Cortex of kidney (tissue), 1 donor: ENCODE measurements at places on chromosomes 1 and 21.

DNA sequence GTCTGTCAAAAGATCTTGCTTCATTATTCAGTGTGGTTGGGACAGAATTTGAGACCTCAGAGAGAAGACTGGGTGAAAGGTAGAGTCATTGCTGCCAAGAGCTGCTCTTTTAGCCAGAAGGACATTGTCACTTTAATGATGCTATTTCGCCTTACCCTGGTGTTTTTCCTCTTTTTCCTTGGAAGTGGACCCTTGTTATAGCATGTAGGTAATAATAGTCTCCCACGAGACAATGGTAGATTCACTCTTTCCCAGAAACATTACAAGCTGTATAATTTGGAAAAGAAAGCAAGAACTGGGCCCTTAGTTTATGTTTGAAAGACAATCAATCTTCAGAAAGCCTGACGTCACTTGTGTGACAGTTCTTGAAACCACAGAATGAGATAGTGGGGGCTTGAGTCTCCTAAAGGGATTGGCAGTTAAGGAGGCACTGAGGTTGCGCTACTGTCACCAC lies 3.8 kb downstream of the SERTAD4 start:
- DNase-seq: no peak

- DNase-seq: no peak
Measured at GRCh38 chr1:229420224-229420623, 13.7 kb downstream of the ACTA1 start.

DNA sequence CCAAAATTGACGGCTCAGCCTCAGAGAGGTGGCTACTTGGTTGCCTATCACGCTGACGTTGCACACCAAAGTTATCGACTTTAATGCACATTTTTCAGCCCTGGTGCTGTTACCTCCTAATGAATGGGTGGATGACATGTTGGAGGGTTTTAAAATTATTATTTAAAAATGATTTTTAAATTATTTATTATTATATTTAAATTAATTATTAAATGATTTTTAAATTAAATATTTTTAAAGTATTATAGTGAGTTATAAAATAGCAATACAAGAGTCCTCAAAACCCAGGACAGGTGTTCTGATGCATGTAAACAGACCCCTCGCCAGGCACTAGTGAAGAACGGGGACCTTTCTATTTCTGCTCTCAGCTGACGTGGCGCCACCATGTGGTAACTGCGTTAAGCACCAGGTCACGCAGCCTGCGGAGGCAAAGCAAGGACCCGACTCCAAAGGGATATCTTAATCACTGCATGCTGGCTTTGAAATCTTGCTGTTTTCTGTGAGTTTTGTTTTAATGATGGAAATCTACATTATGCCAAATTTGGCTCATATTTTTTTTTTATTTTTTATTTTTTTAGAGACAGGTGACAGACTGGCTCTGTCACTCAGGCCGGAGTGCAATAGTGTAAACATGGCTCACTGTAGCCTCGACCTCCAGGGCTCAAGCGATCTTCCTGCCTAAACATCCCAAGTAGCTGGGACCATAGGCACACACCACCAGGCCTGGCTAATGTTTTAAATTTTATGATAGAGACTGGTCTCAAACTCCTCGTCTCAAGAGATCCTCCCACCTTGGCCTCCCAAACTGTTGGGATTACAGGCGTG lies 22.6 kb downstream of the CASP9 start:
- DNase-seq: no peak

GRCh38 chr1:30920827-30921226 lies 12.3 kb upstream of the SDC3 start:
- DNase-seq: no peak

DNA sequence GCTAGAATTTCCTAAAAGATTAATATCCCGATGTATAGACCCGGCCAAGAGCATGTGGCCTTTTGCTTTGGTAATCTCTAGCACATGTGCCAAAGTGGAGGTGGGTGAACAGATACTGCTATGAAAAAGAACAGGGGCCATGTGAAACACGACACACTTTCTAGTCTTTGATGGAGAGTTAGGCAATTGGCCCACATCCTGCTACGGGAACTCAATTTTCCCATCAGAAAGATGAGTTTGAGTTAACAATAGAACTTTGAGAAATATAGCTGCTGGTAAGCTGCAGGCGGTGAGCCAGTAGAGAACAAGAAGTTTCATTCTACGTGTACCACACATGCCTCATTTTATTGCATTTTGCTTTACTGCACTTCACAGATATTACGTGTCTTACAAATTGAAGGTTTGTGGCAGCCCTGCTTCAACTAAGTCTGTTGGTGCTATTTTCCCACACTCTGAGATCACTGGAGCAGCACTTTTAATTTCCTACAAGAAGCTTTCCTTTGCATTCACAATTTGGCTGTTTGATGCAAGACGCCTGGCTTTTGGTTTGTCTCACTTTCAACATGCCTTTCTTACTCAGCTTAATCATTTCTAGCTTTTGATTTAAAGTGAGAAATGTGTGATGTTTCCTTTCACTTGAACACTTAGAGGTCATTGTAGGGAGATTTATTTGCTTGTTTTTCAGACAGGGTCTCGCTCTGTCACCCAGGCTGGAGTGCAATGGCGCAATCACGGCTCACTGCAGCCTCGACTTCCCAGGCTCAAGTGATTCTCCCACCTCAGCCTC lies 46.3 kb downstream of the HTR6 start:
- no peak for DNase-seq

DNA sequence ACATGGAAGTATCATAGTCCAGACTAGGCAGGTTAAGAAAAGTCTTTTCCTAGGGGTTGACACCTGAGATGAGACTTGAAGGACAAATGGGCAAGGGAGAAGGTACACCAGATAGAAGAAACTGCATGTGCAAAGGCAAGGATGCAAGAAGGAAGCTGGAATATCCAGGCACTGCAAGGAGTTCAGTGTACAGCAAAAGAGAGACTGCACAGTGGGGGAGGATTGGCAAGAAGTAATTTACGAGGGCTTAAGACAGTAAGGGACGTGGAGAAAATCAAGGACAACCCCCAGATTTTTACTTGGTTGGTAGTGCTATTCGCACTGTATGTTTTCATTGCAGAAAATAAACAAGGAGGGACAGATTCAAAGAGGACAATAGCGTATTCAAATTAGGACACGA lies 58.5 kb downstream of the DNM3 start:
- no peak for DNase-seq

DNA sequence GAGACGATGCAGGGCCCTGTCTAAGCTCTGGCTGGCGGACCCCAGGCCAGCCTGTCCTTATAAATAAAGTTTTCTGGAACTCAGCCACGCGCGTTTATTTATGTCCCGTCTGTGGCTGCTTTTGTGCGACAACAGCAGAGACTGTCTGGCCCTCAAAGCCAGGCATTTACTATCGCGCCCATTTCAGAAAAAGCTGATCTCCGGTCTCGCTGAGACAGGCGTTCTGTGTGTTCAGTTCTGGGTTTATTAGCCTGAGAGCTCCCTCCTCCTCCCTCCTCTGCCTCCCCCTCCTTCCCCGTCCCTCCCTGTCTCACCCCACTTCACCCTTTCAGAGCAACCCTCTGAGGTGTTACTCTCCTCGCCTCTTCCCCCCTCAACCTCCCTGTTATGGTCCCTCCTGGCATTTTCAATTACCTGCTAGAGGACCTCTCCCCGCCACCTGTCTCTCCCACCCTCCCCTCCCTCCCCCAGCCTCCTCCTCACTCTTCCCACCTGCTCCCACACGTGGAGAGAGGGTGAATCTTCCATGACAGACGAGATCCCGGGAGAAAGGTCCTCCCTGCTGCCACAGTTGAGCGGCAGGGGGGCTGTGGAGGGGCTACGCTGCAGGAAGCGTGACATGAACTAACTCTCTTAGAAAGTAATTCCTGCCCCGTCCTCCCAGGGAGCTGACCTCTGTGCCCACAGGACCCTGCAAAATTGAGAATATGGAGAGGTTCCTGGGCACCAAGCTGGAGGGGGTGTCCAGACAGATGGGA lies 59.9 kb downstream of the SPSB1 start:
- DNase-seq: no peak

DNA sequence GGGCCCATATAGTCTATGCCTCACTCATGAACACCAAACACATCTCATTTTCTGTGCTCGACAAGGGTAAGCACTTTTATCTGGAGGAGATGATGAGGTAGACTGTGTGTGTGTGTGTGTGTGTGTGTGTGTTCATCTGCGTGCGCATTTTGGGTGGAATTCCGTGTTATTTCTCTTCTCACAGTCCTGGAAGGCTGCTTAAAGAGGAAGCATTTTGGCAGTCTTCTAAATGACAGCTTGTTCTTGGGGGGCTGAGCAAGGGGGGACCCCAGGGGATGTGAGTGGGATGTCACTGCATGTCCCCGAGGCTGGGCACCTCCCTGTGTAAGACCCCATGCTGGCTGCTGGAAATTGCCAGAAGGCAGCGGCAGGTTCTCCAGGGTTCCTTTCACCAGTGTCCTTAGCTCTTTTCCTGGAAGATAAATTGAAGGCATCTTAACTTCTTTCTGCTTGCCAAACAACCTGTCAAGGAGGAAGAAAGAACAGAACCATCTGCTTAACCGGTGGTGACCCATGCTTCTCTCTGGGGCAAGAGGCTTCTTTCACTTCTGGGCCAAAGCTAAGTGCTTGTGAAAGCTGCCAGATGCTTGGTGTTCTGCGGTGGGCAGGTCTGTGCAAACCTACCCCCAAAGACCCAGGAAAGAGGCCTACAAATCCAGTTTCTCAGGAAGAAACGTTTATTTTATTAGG lies 9.9 kb upstream of the RD3 start:
- DNase-seq: no peak

- no peak for DNase-seq
Measured at GRCh38 chr1:181640956-181641355, 157.6 kb downstream of the CACNA1E start.

DNA sequence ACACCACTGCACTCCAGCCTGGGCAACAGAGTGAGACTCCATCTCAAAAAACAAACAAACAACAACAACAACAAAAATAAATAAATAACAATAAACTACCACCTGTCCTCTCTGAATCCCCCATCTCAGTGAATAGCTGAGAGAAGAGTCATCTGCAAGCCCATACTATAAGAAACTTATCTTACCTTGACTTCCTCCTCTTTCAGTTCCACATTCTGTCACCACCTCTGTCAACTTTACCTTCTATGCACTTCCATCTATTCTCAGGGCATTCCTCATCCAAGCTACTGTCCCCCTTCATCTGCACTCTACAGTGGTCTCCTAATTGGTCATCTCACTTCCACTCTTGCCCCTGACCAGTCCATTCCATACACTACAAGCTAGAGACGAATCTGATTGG lies 58.1 kb downstream of the KIAA0040 start:
- no peak for DNase-seq

DNA sequence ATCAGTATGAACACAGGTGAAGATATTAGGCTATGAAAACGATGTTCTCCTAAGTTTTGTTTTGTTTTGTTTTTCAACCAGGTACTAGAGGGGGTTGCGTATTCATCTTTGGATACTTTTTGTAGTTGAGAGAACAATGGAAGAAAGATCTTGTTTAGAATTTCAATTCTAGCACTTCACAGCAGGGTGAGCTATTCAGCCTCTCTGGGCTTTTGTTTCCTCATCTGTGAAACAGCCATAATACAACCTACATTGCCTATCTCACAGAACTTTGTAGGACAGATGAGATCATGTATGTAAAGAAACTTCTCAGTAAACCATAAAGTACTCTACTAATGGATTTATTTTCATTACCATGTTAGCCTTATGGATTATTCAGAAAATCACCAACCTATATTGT lies 199.5 kb downstream of the GPATCH2 start:
- no peak for DNase-seq

DNA sequence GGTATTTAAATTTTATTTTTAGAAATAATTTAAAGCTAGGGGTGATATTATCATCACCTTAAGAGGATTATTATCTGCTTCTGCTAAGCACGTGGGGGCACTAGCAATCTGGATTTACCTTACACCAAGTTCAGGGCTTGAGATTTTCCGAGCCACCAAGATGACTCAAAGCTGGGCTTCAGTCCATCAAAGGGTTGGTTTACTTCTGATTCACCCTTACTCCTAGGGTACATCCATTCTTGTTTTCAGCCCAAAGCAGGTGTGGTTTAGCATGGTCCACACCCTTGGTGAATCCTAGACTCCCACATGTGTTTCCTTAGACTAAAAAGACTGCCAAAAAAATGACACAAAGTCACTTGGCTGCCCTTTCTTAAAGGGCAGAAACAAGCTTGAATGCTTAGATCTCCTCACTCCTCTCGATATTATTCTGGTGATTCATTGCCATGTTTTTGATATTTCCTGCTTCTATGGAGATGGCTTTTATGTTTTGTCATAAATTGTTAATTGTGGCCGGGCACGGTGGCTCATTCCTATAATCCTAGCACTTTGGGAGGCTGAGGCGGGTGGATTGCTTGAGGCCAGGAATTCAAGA lies 9.8 kb upstream of the PRSS38 start:
- DNase-seq: no peak

GRCh38 chr1:152505083-152505482 lies 5.5 kb upstream of the LCE5A start:
- no peak for DNase-seq

DNA sequence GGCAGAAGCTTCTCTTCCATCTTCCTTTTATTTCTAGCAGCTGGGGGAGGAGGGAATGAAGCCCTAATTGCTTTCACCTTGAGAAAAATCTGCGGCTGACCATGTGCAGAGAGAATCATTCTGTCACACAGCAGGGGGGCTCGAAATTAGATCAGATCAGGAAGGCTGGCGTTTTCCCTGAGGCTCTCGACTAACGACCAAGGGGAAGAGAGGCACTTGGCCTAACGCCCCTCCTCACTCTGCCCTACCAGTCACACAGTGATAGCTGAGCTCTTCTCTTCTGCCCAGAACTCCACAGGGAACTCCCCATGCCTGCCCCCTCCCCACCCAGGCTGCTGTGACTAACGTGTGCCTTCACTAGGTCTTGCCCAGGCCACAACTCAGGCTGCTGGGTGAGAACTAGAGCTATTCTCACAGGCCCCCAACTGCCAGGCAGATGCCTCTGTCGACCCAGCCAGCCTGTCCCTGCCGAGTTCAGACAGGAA lies 26.5 kb upstream of the KHDRBS1 start:
- DNase-seq: no peak

DNA sequence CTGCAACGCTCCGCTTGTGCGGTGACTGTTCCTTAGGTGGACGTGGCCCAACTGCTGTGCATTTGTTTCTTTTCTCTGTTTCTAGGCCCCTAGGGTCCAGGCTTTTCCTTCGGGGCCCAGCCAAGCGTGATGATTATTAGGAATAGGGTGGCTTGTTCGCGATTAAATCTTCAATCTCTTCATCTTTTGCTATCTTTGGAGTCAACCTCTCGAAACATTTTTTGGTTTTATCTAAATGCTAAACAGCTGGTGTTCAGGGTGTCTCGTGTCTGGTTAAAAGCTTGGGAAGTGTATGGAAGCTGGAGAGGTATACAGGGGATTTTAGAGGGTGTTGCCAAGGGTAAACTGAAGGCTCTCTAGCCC lies 844 bp upstream of the PLD5 start:
- DNase-seq: no peak

DNA sequence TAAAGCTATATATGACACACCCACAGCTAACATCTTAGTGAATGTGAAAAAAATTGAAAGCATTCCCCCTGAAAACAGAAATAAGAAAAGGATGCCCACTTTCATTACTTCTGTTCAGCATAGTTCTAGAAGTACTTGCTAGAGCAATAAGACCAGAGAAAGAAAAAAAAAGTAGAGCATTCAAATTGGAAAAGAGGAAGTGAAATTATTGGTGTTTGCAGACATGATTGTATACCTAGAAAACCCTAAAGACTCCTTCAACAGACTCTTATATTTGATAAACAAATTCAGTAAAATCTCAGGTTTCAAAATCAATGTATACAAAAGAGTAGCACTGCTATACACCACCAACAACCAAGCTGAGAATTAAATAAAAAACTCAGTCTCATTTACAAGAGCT lies 1461.0 kb downstream of the AMY1C start:
- DNase-seq: no peak
